ENCODE measurements at places on chromosomes 11 and 22.

DNA sequence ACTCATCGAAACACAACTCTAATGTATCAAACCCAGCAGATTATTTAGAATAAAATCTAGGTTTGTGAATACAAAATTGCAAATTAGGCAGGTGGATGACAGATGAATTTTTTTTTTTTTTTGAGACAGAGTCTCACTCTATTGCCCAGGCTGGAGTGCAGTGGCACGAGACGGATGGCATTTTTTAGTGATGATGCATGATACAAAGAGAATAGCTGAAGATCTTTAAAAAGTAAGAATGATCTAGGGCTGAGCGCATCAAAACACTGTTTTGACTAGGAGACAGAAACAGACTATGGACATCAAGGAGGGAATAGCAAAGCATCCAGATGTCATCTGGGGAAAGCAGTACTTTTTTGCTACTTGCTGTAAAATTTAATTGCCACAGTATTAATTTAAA, 63.8 kb downstream of the IMMP1L start:
- no peaks in the 10 kb centered on the region for H3K4me1 ChIP-seq
- H3K27me3 ChIP-seq: no peaks in the 10 kb centered on the region
- no peak for DNase-seq
- H3K36me3 ChIP-seq: no peaks in the 10 kb centered on the region
- no peak overlapping the region for H3K27ac ChIP-seq
- no peak overlapping the region for H3K4me3 ChIP-seq

DNA sequence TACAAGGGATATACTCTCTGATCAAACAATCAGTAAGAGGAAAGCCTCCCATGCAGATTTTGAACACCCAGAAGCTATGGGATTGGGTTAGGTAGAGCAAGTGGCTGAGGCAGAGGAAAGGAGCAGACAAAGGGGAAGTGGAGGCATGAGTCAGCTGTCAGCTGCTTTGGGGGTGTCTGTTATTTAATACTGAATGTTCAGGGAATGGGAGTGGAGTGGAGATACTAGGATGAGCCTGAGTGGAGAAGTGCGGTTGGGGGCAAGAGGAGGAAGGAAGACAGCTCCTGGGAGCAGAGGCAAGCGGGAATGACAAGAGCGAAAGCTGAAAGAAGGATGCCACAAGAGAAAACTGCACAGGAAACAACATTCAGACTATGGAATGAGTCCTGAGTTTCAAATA, 22.7 kb upstream of the TMPRSS5 start:
- no peak for DNase-seq
- no peaks in the 10 kb centered on the region for H3K4me1 ChIP-seq
- H3K27ac ChIP-seq: no peak overlapping the region
- H3K36me3 ChIP-seq: peaks cover 17% of the 10 kb centered on the region

DNA sequence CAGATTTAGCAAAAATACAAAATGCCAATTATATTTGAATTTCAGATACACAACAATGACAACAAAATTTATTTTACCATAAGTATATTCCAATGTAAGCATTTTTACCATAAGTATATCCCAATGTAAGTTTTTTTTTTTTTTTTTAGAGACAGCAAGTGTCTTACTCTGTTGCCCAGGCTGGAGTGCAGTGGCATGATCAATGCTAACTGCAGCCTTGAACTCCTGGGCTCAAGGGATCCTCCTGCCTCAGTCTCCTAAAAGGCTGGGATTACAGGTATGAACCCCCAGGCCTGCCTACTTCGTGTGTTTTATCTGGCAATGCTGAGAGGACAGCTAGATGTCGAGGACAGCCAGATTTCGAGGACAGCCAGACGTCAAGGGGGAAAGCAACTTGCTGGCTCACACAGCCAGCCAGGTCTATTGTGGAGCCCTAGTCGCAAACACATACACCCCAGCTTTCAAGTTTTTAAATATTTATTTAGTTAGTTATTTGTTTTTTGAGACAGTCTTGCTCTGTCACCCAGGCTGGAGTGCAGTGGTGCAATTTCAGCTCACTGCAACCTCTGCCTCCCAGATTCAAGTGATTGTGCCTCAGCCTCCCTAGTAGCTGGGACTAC, 1.1 kb upstream of the SERPING1 start:
- no peaks in the 10 kb centered on the region for H3K27me3 ChIP-seq
- H3K4me1 ChIP-seq: peaks cover 3% of the 10 kb centered on the region
- no peaks in the 10 kb centered on the region for H3K36me3 ChIP-seq

DNA sequence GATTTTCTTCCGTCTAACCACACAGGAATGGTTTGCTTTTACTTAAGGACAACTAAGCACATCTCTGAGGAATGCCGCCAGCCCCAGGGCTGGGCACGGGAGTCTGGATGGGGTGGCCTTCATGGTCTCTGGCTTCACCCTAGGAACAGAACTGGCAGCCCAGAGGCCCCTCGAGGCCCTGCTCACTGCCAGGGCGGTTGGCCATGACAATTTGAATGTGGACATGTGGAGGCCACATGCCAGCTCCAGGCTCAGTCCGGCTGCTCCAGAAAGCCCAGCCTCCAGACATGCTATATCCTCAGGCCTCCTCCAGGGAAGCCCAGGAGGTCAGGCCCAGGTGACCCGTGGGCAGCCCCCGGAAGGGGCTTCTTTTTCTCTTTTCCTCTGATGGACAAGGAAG, 84.0 kb upstream of the FGF3 start:
- H3K36me3 ChIP-seq: no peaks in the 10 kb centered on the region
- H3K27ac ChIP-seq: no peak overlapping the region
- no peak overlapping the region for H3K4me3 ChIP-seq
- no peak for DNase-seq
- H3K27me3 ChIP-seq: no peaks in the 10 kb centered on the region
- no peaks in the 10 kb centered on the region for H3K4me1 ChIP-seq

DNA sequence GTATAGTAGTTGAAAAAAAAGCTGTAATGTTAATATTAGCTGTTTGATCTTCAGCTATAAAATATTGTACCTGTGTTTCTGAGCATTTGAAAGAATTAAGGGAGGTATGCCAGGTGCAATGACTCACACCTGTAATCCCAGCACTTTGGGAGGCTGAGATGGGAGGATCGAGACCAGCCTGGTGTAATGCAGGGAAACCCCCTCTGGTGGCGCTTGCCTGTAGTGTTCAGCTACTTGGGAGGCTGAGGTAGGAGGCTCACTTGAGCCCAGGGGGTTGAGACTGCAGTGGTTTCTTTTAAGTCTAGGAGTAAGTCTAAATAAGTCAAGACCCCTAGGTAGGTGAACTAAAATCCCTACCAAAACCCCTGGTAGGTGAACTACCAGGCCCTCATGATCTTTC, 37.1 kb downstream of the TAF1D start:
- H3K36me3 ChIP-seq: peaks cover 4% of the 10 kb centered on the region
- no peaks in the 10 kb centered on the region for H3K4me1 ChIP-seq
- H3K27ac ChIP-seq: no peak overlapping the region
- DNase-seq: no peak
- no peaks in the 10 kb centered on the region for H3K27me3 ChIP-seq

DNA sequence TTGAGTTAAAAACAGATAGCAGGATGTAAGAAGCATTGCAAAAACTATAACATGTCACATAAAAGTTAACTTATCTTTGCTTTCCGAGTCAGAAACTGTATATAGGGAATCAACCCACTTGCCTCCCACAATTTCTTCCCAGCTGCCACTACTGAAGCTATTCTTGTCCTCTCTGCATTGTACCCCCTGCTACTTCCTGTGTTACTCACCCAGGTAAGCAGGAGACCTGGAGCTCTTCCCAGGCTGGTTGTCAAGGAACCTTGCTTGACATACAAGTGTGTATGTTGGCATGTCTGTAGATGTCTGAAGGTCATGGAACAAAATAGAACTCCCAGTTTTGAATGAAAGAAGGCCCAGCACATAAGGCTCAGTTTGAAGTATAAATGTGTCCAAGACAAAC, 74.3 kb upstream of the LRRC4C start:
- H3K36me3 ChIP-seq: no peaks in the 10 kb centered on the region
- no peaks in the 10 kb centered on the region for H3K4me1 ChIP-seq
- no peaks in the 10 kb centered on the region for H3K27me3 ChIP-seq
- H3K27ac ChIP-seq: no peak overlapping the region
- no peak overlapping the region for H3K4me3 ChIP-seq

DNA sequence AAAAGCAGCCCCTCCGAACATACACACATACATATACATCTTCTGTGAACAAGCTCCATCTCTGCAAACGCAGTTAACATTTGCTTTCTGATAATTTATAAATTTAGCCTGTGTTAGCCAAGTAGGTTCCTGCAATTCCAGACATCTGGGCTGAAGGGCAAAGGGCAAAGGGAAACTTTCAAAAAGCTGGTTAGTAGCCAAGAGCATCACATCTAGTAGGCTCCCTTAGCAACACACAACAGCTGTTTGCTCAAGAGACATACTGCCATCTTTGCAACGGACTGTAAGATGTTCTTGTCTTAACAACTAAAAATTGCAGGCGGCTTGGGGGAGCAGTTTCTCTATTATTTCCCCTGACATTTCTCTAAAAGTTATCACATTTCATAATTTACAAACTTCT, 134.9 kb downstream of the RBFOX2 start:
- no peak overlapping the region for H3K4me3 ChIP-seq
- H3K36me3 ChIP-seq: no peaks in the 10 kb centered on the region
- no peak overlapping the region for H3K27ac ChIP-seq
- DNase-seq: no peak
- H3K27me3 ChIP-seq: peaks cover 8% of the 10 kb centered on the region

DNA sequence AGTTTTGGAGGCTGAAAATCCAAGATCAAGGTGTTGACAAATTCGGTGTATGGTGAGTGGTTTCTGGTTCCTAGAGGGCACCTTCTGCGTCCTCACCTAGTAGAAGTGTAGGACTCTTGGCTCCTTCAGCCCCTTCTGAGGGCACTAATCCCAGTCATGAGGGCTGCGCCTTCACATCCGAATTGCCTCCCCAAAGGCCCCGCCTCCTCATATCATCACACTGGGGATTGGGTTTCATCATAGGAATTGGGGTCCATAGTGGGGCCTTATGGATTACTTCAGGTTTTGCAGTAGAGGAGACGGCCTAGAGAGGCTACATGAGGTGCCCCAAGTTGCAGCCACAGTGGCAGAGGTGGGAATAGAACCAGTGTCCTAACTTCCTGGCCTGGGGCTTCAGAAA, 87.1 kb downstream of the CEP164 start:
- H3K4me3 ChIP-seq: no peak overlapping the region
- H3K36me3 ChIP-seq: peaks cover 9% of the 10 kb centered on the region
- DNase-seq: no peak
- no peak overlapping the region for H3K27ac ChIP-seq
- H3K4me1 ChIP-seq: no peaks in the 10 kb centered on the region
- no peaks in the 10 kb centered on the region for H3K27me3 ChIP-seq

DNA sequence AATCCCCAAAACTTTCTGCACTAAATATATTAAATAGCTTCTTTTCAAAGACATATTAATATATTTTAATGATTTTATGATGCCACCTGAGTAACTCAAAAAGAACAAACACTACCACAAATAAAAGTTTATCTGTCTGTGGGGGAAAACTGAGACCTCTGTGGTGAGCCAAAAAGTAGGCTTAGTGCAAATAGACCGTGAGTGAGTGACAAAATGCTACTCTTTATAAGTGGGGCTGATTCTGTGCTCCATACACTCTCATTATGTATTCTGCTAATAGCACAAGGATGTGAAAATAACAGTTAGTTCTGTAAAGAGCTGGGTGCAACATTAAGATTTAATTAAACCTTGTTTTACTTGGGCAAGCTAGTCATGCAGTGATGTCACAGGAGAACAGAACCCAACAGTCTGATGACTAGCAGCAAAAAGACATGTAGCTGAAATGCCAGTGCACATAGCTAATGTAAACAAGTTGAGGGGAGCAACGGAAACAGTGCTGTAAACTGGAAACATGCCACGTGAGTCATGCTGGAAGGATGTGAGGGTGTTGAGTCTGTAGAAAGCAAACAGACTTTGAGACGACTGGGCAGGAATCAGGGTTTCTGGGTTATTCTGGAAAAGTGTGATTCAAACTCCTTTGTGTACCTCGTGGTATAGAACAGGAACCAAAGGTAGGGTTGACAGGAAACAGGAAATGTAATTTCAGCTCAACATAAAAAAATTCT, 1130.4 kb downstream of the LRRC4C start:
- H3K27ac ChIP-seq: no peak overlapping the region
- no peak overlapping the region for H3K4me3 ChIP-seq
- H3K27me3 ChIP-seq: no peaks in the 10 kb centered on the region
- no peaks in the 10 kb centered on the region for H3K36me3 ChIP-seq

- no peak overlapping the region for H3K4me3 ChIP-seq
- no peak for DNase-seq
- no peaks in the 10 kb centered on the region for H3K27me3 ChIP-seq
- H3K4me1 ChIP-seq: no peaks in the 10 kb centered on the region
Measured at GRCh38 chr11:36467012-36467411, 43.1 kb downstream of the TRAF6 start.

GRCh38 chr11:118138839-118139420, 13.7 kb downstream of the SCN4B start:
- no peak overlapping the region for H3K4me3 ChIP-seq
- H3K36me3 ChIP-seq: no peaks in the 10 kb centered on the region
- no peaks in the 10 kb centered on the region for H3K4me1 ChIP-seq
- peaks cover 6% of the 10 kb centered on the region for H3K27me3 ChIP-seq

DNA sequence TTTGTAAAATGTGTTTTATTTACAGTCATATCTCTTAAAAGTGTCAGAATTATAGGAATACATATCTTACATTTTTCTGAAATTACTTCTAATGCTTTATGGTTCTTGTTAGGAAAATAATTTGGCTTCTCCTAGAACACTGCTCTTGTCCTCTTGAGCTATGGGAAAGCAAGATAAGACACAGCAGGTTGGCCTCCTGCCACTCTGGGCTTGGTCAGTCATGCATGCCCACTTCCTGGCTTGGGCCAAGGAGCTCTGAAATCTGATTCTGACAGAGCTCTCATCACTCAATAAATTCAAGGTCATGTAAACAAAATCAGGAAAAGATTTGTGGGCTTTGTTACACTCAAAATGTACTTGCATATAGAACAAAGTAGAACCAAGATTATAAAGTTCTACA, 1036.0 kb downstream of the OPCML start:
- no peak overlapping the region for H3K27ac ChIP-seq
- DNase-seq: no peak
- no peaks in the 10 kb centered on the region for H3K4me1 ChIP-seq
- H3K27me3 ChIP-seq: no peaks in the 10 kb centered on the region
- H3K4me3 ChIP-seq: no peak overlapping the region

- no peak for DNase-seq
- peaks cover 13% of the 10 kb centered on the region for H3K27me3 ChIP-seq
- no peaks in the 10 kb centered on the region for H3K4me1 ChIP-seq
- H3K4me3 ChIP-seq: no peak overlapping the region
- no peak overlapping the region for H3K27ac ChIP-seq
Measured at GRCh38 chr11:114317787-114318137, 21.6 kb downstream of the NNMT start.

DNA sequence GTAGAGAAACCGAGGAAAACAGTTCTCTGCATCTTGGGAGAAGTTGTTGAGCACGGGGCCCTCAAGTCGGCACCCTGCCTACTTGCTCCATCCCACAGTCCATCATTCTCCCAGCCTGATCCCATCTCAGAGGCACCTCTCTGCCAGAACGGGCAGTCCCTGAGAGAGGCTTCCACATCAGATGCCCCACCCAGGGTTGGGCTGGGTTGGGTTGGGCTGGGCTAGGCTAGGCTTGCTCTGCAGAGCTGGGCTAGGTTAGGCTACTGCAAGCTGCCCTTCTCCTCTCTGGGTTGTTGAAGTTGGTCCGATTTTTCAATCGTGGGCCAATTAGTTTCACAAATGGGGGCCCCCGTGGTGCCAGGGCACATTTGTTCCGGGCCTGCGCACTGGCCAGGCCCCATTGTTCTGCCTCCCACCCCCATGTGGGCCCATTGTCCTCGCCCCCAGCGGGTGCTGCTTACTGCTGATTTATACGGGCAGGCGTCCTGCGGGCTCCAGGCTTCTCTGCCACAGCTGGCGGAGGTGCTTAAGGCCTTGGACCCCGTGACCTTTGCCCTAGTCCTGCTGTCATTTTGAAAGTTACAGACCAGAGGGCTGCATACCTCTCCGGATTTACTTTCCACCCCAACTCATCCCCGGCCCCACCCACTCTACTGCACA, 63.7 kb upstream of the NNMT start:
- DNase-seq: no peak
- no peak overlapping the region for H3K27ac ChIP-seq
- H3K4me1 ChIP-seq: no peaks in the 10 kb centered on the region
